Caki2 (cell line): ENCODE measurements at places on chromosomes 1 and 21.

GRCh38 chr21:42644223-42645208 lies 8.9 kb upstream of the PDE9A start:
- no peak for DNase-seq

DNA sequence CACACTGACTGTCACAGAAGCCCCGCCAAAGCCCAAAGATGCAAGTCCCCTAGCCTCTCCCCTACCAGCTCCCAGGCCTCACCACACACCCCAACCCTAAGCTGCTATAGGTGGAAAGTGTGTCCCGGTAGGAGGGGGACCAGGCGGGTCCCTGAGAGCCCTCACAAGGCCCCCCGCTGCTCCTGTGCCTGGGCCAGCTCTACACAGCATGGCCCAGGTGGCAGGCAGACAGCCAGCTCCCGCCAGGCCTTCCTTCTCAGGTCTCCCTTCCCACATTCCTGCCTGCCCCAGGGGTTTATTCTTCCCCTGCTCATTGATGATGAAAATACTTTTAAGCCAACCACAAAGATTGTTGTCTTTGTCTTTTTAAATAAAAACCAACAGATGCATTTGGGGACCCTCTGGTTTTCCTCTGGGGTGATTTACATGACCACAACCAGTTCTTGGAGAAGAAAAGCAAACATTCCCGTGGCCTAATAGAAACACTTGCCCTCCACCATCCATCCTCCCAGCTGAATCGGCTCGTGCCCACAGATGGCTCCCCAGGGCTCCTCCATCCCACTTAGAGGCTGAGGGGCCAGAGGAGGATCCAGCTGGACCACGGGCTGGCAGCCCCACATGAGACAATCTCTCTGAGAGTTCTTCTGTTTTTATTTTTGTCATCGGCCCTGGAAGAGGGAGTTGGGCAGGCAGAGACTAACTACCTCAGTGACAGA lies 93.1 kb downstream of the DMRTB1 start:
- DNase-seq, result no peak

GRCh38 chr1:70847013-70847412 lies 200.6 kb downstream of the PTGER3 start:
- no peak for DNase-seq

- no peak for DNase-seq
Measured at GRCh38 chr21:14260174-14260764, 44.3 kb downstream of the RBM11 start.

- no peak for DNase-seq
Measured at GRCh38 chr1:17118706-17119075, 560 bp downstream of the PADI2 start.

GRCh38 chr21:14712121-14712715 lies 166.1 kb upstream of the SAMSN1 start:
- DNase-seq, result no peak

GRCh38 chr1:116574581-116575291 lies 3.9 kb upstream of the CD58 start:
- DNase-seq, result peak; percentile 37
